ENCODE measurements at places on chromosomes 5 and 9.
A peak's percentile ranks its signal among the peaks of the same experiment; 100 is the strongest.

- no peak for DNase-seq
Observed at GRCh38 chr5:96901384-96901783, 25.1 kb downstream of the ERAP2 start.

GRCh38 chr5:141615991-141616720, 2.6 kb downstream of the DIAPH1 start:
- DNase-seq, result peak; percentile 49

GRCh38 chr5:91598216-91598615, 215.1 kb upstream of the ARRDC3 start:
- no peak for DNase-seq

- no peak for DNase-seq
Observed at GRCh38 chr9:110615498-110615897, 36.0 kb upstream of the SVEP1 start.

GRCh38 chr5:958701-959571, 49.7 kb upstream of the NKD2 start:
- no peak for DNase-seq

- DNase-seq, result no peak
Observed at GRCh38 chr5:62083247-62083646, 222.8 kb upstream of the KIF2A start.

GRCh38 chr5:97231025-97231636, 48.1 kb upstream of the RIOK2 start:
- peak; percentile 1 for DNase-seq

DNA sequence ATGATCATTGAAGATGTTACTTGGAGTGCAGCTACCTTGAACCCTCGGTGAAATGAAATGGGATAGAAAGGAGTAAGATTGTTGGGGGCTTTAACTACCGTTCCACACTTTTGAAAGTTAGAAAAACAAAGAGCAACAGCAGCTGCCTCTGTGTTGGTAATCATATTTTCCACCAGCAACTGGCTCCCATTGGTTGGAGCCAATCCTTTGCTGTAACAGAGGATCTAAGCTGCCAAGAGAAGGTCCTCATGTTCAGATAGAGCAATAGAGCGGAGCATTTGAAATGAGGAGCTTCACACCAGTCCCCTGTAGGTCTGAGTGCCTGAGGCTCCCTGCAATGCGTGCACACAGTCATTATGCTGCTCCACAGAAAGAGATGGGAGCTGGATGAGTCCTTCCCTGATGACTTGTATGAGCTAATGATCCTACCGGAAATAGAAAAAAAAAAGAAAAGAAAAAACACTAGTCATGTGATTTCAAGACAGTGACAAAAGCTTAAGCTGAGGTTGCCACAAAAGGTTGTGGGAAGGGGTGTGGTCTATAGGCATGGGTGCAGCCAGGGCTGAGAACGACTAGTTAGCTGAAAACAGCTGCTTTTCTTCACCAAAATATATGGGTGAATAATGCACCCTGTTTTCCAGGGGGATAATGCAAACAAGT, 300.7 kb downstream of the MLLT3 start:
- no peak for DNase-seq

- no peak for DNase-seq
Observed at GRCh38 chr5:118076490-118076889, 911.9 kb downstream of the DTWD2 start.

- no peak for DNase-seq
Observed at GRCh38 chr9:34623374-34624235, 3.3 kb upstream of the DCTN3 start.

- DNase-seq, result no peak
Observed at GRCh38 chr5:58248221-58248620, 211.7 kb downstream of the PLK2 start.

DNA sequence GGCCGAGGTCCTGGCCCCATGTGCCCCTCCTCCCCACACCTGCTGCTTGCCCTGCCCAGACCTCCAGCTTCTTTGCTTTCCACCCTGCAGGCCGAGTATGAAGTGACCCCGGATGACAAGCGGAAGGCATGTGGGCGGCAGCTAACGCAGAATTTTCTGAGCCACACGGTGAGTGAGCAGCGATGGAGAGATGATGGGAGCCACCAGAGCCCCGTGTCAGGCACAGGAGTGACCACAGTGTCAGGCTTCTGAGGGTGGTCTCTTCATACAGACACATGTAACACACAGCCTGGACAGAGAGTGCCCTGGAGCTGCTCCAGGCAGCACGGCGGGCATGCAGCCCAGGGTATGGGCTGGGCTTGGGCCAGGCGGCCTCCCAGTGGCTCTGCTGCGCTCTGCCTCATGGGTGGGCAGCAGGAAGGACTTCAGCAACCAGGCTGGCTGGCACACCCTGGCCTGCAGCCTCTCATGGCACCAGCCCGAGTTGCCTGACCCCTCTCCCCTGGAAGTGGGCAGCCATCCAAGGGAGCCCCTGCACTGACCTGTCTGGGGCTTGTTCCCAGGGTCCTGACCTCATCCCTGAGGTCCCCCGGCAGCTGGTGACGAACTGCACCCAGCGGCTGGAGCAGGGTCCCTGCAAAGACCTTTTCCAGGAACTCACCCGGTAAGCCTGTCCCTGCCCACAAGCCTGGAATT, 5.8 kb downstream of the GRK6 start:
- peak; percentile 44 for DNase-seq

DNA sequence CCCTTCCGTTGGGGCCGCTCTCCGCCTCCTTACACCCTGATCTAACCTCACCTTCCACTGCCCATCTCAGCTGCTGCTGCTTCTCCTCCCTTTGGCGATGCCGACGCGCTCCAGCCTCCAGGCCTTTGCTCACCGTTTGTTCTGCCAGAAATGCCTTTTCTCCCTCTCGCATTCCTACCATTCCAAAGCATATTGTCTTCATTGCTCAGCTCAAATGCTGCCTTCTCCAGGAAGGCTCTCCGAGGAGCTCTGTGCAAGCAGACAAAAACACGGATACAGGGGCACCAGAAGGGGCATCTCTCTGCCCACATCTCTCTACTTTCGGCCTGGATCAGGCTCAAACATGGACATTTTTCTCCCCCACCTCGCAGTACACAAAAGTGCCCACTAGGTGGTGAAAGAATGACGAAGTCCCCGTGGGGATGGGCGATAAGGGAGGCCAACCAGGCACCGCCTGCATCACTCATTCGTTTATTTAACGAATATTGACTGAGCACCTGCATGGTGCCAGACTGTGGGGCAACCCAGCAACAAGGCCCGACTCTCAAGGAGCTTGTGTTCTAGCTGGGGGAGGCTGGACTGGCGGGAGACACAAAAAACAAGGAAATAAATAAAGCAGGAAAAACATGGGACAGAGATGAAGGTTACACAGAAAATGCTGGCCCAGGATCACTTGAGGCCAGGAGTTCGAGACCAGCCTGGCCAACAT, 7.3 kb upstream of the GRHPR start:
- peak; percentile 70 for DNase-seq

- no peak for DNase-seq
Observed at GRCh38 chr9:129023036-129023907, 4.9 kb downstream of the SH3GLB2 start.

DNA sequence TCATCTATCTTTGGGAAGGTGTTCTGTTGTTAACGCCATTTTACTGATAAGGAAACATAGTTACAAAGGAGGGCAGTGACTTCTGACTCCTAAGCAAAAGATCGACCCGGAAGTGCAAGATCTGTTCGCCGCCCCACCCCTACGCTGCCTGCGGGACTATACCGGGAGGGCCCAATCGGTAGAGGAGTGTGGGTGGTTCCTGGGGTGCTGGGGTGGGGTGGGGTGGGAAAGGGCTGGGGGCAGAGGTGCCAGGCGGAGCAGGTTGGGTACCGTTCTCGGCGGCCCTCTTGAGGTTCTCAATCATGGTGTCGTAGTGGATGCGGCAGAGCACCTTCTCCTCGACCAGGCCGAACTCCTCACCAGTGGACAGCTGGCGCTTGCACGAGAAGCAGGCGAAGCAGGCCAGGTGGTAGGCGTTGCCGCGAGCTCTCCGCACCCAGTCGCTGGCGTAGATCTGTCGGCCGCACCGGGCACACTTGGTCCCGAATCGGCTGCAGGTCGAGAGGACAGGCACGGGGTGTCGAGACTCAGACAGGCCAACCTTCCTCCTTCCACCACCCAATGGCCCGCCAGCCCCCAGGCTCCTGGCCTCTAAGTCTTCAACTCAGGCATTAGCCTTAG, 11.8 kb downstream of the LHX6 start:
- no peak for DNase-seq

- DNase-seq, result no peak
Observed at GRCh38 chr5:41885286-41885685, 15.1 kb upstream of the OXCT1 start.

DNA sequence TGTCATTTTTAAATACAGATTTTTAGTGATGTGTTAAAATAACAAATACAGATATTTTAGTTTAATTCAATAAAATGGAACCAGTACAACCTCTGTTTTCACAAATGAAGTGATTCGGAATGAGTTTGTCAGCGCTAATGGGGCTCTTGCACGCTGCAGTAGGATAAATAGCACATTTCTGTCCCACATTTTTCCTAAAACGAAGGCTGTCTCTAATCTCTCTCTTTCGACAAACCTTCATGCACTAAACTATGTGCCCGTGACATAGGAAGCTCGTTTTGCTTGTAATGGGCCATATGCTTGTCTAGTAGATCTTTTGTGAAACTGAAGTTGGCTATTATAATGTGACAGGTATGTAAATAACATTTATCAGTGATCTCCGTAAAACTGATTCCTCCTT, 100.5 kb downstream of the INIP start:
- no peak for DNase-seq

DNA sequence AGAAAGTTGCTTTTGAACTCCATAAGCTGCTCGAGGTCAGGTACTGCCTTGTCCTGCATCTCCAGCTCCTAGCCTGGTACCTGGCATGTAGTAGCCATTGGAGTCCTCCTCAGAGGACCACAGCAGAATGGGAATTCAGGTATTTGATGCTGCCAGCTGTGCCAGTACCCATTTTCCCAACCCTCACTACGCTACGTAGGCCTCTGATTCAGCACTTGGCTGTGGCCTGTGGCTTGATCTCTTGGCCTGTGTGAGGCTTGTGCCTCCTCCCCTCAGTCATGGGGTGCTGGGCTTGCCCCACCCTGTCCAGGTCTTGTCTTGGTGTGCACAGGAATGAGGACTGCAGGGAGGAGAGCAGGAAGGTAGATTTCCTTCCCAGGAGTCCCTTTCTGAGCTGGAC, 11.8 kb downstream of the OTULIN start:
- peak; percentile 10 for DNase-seq

- no peak for DNase-seq
Observed at GRCh38 chr9:97966493-97966892, 16.6 kb upstream of the ANP32B start.

DNA sequence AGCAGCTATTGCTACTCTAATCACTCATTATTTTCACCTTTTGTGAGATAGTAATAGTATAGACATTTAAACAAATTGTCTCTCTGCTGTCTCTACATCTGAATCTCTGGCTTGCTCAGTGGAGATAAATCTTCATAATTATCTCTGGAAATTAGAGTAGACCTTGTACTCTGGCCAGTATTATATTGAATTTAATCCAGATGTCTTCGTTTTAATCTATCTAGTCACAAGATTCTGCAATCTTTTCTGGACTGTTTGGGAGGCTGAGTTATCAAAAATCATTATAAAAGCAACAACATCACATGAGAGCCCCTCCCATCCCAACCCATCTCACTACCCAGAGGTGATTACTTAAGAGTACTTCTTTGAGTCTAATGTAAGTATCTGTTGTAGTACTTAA, 19.0 kb downstream of the ARHGAP26 start:
- no peak for DNase-seq

DNA sequence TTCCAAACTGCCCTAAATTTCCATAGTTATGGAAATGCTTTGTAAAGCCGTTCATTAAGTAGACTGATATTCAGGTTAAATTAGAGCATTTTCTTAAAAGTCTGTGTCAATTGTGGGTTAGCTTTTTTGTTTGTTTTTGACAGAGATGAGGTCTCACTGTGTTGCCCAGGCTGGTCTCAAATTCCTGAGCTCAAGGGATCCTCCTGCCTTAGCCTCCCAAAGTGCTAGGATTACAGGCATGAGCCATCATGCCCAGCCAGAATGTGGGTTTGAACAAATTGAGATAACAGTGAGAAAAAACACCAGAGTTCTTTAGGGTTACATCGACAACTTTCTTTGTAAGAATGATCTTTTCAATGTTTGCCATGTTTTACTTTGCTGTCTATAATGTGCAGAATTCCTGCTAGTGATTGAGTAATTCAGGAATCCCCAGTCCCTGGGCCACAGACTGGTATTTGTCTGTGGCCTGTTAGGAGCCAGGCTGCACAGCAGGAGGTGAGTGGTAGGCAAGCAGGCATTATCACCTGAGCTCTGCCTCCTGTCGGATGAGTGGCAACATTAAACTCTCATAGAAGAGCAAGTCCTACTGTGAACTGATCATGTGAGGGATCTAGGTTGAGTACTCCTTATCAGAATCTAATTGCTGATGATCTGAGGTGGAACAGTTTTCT, 80.5 kb downstream of the RAI14 start:
- DNase-seq, result no peak

DNA sequence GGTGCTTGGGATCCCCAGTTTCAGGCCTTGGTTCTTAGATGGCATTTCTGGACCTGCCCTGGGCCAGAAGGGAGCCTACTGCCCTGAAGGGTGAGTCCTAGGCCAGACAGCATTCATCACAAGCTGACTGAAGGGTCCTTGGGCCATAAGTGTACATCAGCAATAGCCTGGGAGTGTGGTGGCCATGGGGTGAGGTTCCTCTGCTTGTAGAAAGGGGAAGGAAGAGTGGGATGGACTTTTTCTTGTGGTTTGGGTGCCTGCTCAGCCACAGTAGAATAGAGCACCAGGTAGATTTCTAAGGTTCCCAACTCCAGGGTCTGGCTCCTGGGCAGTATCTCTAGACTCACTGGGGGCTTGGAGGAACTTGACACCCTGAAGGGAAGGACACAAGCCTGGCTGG, 95.2 kb upstream of the PHF24 start:
- DNase-seq, result no peak

DNA sequence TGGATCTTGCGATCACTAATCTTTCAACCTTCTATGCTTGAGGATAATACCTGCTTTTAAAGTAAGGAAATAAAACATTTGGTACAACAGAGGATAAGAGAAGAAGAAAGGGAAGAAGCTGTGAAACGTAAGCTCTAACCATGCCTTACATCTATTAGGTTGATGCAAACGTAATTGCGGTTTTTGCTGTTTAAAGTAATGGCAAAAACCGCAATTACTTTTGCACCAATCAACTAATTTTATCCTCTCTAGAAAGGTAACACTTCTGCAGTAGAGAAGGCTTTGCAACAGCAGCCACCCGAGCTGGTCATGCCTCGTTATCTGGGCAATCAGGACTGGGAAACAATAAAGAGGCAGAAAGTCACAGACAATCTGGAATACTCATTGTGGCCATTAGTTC, 224.1 kb downstream of the MED10 start:
- no peak for DNase-seq

DNA sequence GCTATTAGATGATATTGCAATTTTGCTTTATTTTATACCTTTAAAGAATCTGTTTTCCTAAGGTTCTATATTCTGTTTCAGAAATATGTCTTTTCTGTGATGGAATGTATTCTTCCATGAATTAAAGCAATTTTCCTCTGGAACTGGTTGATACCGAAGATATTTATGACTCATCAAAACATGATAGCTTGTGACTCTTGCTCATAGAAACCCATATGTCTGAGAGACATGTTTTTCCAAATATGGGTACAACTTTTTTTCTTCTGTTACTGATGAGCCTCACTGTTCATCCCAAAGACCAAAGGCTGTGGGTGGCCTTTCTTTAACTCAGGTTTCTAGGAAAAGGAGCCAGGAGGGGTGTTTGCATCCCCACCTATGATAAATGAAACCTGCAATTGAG, 126.1 kb upstream of the PAPPA start:
- no peak for DNase-seq
